ENCODE measurements at places on chromosomes 3 and 15.

GRCh38 chr3:5828251-5828650 lies 640.7 kb downstream of the EDEM1 start:
- DNase-seq, result no peak

GRCh38 chr15:69380100-69380725 lies 33.9 kb upstream of the KIF23 start:
- DNase-seq, result no peak

DNA sequence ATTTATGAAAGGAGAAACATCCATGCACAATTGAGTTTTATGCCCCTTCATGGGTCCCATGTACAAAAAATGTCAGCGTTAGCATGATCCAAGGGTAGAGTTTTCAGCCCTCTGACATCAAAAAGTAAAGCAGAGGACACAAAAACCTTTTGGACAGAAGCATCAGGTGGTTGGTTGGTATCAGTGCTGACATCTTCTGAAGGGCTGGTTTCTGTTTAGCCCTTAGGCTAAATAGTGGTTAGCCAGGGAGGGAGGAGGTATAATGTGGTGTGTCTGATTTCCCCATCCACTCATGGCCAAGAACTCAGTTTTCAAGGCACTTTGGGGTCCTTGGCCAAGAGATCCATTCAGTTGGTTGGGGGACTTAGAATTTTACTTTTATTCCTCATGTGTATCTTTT lies 16.5 kb downstream of the CCDC66 start:
- no peak for DNase-seq

DNA sequence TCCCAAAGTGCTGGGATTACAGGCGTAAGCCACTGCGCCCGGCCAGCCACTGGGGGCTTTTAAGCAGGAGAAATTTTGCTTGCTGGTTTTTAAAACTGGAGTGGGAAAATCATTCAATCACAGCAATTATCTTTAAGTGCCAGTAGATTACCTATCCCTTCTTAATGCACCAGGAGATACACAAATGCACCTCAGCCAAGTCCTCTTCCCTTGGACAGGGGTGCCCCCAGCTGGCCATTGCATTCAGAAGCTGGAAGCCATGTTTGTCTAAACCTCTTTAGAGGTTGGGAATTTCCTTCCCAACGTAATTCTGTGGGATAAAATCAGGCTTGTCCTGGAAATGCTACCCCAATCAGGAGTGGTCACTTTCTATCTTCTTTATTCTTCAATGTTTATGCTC lies 26.6 kb downstream of the MIX23 start:
- no peak for DNase-seq

DNA sequence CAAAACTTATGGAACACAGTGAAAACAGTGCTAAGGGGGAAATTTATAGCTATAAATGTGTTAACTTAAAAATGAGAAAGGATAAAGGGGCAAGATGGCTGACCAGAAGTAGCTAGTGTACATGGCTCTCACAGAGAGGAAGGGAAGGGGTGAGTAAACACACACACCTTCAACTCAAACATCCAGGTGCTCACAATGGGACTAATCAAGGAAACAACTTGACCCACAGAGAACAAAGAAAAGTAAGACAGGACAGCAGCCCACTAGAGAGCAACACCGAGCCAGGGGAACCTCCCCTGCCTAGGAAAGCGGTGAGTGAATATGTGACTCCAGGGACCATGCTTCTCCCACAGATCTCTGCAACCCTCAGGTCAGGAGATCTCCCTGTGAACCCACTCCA lies 85.0 kb upstream of the UBP1 start:
- no peak for DNase-seq

- no peak for DNase-seq
Measured at GRCh38 chr15:38187630-38188313, 64.9 kb upstream of the SPRED1 start.

DNA sequence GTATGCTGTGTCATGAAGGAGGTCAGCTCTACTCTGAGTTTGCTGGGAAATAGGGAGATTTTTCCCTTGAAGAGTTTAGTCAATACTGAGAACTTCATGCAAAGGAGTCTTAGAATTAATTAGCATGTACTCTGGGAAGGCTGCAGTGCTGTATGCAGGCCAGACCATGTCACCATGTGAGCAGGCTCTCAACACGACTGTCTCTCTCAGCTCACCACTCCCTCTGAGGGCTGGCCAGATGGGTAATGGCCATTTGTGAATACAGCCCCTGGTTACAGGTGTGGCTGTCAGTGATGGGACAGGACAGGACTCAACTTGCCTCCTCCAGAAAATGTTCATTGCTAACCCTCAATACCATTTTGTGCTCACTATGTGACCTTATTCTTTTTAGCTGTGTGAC lies 5.1 kb upstream of the CERS3 start:
- no peak for DNase-seq

GRCh38 chr15:35669021-35669420 lies 123.1 kb upstream of the DPH6 start:
- DNase-seq, result no peak

- DNase-seq, result no peak
Measured at GRCh38 chr3:45792516-45793172, 3.7 kb downstream of the SLC6A20 start.

DNA sequence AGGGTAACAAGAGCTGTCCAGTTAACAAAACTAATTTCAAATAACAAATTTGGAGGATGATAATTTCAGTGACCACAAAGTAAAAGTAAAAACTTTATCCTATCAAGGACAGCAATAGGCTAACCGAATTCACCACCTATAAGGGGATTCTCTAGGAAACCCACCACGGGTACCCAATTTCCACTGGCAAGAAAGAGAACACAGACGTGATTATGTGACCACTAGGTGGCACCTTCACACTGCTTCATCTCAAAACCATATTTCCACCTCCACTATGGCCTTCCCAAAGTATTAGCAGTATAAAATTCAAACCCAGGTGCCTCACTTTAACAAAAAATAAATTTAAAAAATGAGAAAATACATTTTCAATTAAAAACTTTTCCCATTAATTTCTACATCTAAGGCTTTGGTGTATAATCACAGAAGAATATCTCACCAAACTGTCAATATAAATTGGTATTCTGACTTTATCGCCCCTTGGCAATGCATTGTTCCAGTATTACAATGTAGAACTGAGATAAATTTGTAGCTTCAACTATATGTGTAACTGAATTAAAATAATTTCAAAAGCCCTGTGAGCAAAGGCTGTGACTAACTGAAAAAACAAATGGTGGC lies 96.5 kb downstream of the FSIP1 start:
- DNase-seq, result peak; percentile 35

- no peak for DNase-seq
Measured at GRCh38 chr3:26712211-26713026, 89.8 kb downstream of the LRRC3B start.

- no peak for DNase-seq
Measured at GRCh38 chr3:155991212-155991611, 120.8 kb downstream of the GMPS start.

GRCh38 chr3:52784021-52784621 lies 6.7 kb downstream of the ITIH1 start:
- no peak for DNase-seq

GRCh38 chr3:184600685-184601377 lies 39.2 kb downstream of the EPHB3 start:
- DNase-seq, result no peak

DNA sequence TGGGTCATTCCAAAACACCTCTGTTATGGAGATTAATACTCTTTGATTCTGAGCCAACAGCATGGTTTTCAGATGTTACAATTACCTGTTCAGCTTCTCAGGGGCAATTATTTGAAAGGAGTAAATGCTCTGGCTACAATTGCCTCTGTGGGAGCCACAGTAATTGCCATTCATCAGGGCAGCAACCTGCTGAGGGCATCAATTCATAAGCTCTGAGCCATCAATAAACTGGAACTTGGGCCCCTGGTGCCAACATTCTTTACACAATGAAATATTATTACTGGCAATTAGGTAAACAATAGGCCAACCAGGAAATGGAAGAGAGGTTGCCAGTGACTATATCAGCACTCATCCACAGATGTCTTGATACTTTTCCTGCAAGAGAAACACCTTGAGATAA lies 660.8 kb downstream of the MECOM start:
- no peak for DNase-seq

GRCh38 chr3:80559701-80560100 lies 791.9 kb upstream of the ROBO1 start:
- no peak for DNase-seq

- no peak for DNase-seq
Measured at GRCh38 chr3:100354850-100355249, 20.3 kb downstream of the NIT2 start.

DNA sequence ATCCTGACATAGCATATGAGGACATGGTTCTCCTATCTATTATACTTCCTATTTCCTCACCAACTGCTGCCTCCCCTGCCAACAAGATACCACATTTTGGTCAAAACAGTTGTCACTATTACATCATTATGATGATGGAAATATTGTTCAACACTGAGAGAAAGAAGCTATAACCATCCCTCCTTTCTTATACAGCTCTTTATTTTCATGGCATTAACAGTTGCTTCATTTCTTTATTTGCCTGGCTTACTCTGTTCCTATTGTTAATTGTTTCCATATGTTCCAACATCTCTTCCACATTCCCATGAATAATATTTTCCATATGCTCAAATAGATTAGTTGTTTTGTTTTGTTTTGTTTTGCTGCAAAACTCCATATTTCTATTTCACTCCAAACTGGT lies 40.8 kb upstream of the FILIP1L start:
- DNase-seq, result no peak

DNA sequence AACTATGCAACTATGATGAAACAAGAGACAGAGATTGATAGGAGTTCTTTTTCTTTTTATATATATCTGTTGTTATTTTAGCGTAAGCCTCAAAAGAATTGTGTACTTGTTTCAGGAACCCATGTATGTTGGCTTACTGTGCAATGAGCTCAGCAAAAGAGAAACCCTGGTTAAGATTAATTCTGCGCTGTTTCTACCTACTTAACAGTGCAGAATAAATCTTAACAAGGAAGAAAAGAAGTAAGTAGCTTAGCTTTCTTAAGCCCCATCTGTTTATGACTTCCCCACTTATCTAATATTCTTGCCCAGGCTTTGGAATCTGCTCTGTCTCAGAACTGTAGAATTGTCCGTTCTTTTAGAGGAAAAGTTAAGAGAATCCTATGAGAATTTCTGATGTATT lies 27.4 kb downstream of the ECT2 start:
- no peak for DNase-seq

DNA sequence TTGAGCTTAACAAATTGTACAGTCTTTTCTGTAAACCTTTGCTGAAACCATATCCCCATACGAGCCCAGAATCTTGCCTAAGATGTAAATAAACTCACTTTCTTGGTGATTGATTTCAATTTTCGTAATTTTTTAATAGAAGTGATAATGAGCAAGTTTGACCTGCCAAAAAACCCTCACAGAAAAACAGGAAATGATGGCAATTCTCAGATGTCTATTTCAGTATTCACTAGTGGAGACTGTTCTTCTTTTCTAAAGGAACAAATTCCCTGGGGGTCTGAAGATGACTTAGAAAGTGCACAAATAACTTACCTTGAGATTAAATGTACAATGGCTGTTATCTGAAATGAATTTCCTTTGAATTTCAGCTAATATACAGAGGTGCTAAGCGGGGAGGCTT lies 116.5 kb upstream of the CMC1 start:
- no peak for DNase-seq

DNA sequence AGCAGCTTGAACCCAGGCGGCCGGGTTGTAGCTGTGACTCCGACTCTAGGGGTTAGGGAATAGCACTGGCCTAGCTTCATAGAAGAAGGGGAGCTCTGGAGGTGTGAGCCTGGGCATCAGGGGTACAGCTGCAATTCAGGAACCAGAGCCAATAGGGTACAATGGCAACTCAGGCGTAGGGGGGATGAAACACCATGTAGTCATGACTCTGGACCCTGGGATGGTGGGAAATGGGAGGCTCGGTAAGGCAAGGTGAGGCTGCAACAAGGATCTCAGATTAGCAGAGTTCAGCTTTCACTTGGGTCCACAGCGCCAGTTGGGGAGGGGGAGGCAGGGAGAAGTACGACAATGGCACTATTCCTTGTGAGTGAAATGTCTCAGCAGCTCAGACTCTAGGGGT lies 210.2 kb upstream of the LYSMD4 start:
- DNase-seq, result no peak

DNA sequence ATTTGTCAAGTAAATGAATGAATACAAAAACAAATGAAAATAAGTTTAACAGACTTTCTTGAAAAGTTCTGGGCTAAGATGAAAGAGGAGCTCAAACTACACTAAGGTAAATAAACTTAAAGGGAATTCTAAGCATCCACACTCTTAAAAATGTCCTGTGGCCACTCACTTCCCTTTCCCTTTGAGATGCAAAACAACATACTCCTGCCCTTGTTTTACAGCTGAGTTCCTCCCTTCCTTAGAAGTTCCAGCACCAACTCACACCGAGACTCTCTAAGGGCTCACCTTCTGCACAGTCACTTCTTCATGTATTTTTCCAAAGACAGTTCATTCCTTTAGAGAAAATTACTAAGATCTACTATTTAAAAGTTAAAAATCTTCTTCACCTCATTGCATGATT lies 123.3 kb upstream of the CMC1 start:
- DNase-seq, result no peak

GRCh38 chr15:64229129-64229724 lies 66.4 kb upstream of the PPIB start:
- no peak for DNase-seq

GRCh38 chr3:16407366-16407765 lies 106.1 kb downstream of the RFTN1 start:
- no peak for DNase-seq

DNA sequence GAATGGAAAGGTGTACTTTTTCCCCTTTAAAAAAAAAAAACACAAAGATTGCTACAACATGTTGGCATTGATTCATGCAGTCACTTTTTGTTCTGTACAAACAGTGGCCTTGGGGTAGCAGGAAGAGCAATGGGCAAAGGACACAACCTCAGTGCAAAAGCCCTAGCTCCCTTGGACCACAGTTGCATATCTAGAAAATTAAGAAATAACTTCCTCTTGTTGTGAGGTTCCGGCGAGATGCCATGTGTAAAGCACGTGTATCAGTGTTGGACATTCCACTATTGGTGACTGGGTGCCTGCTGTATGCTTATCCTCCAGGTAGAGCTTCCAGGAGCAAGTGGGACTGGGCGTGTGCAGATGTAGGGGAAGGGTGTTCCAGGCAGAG lies 164.5 kb downstream of the THSD4 start:
- no peak for DNase-seq

DNA sequence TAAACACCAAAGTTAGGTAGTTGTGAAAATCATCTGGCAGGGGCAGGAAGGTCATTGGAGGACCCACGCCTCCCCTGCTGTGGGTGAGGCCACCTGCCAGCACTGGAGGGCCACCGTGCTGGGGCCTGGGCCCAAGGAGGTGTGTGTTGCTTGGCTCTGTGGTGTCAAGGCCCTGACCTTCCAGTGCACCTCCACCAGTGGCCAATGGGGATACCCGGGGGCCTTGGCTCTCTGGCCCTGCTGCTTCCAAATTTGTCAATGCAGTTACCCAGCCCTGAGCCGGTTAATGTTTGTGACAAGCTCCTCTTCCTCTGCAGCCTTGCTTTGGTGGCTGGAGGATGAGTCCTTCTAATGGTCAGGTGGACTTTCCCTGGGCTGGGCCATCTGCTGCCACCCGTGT lies 150.2 kb downstream of the KLF13 start:
- DNase-seq, result no peak

Measured in CD4-positive, alpha-beta T cell treated with Interleukin-6 at 100 ng/mL for 8 hours (primary cell).